A549 (cell line): ENCODE measurements at places on chromosomes 11 and 22. TPM values are rescaled to one million over a fixed set of nuclear protein-coding genes. Genes with fewer than 3 reads are reported as not detected.

Gene PLAAT2
- polyA plus RNA-seq: 0.14 to 0.42 TPM (median 0.26 TPM) in 3 replicates

Gene PIM3
- 10.3 to 11.3 TPM (median 11.2 TPM) in 3 replicates for polyA plus RNA-seq

Gene SCT
- polyA plus RNA-seq: not detected in 3 replicates

Gene GPR83
- 0.03 to 0.07 TPM (median 0.06 TPM) in 3 replicates for polyA plus RNA-seq

Gene TEX12
- polyA plus RNA-seq: not detected in 3 replicates

Gene FANCF
- polyA plus RNA-seq: 8.9 to 10.9 TPM (median 10.3 TPM) in 3 replicates

Gene UBQLN3
- polyA plus RNA-seq: not detected in 3 replicates

Gene UPK3A
- not detected in 3 replicates for polyA plus RNA-seq

Gene KLHL35
- 0.56 to 0.72 TPM (median 0.69 TPM) in 3 replicates for polyA plus RNA-seq

Gene TRIM51
- polyA plus RNA-seq: not detected in 3 replicates

Gene C22orf15
- not detected in 3 replicates for polyA plus RNA-seq
